Neural crest cell (in vitro differentiated cells): ENCODE measurements at places on chromosomes 16 and 17. TPM values are rescaled to one million over a fixed set of nuclear protein-coding genes. Genes with fewer than 3 reads are reported as not detected.
A peak's percentile ranks its signal among the peaks of the same experiment; 100 is the strongest.

The HS3ST6 gene
- not detected in 2 replicates for total RNA-seq

The JUP gene
- total RNA-seq: 20.6 and 23.5 TPM in 2 replicates

The MTHFSD gene
- total RNA-seq: 14.0 and 16.8 TPM in 2 replicates

The ZSCAN10 gene
- total RNA-seq: not detected in 2 replicates

The DHRS7C gene
- total RNA-seq: not detected in 2 replicates

The ARHGAP44 gene
- total RNA-seq: 5.9 and 6.5 TPM in 2 replicates

The ADORA2B gene
- total RNA-seq: 0.98 and 1.0 TPM in 2 replicates

The TNS4 gene
- not detected in 2 replicates for total RNA-seq

The SMIM36 gene
- total RNA-seq: not detected in 2 replicates

The ACSM5 gene
- total RNA-seq: not detected in 2 replicates

The SMG6 gene
- total RNA-seq: 52.6 and 57.2 TPM in 2 replicates

The TEX14 gene
- 0.21 and 0.48 TPM in 2 replicates for total RNA-seq

The CASKIN2 gene
- total RNA-seq: 42.3 and 44.5 TPM in 2 replicates

The FOXO3B gene
- total RNA-seq: 25.8 and 28.5 TPM in 2 replicates

The ANKRD40CL gene
- not detected in 2 replicates for total RNA-seq

The PERCC1 gene
- not detected in 2 replicates for total RNA-seq

The NF1 gene
- total RNA-seq: 60.6 and 62.9 TPM in 2 replicates

The ZNF469 gene
- total RNA-seq: 0.52 and 0.58 TPM in 2 replicates

The RRAD gene
- total RNA-seq: 0.20 and 0.54 TPM in 2 replicates

The RBL2 gene
- total RNA-seq: 28.6 and 29.8 TPM in 2 replicates

The MYH8 gene
- total RNA-seq: not detected in 2 replicates

GRCh38 chr17:68248891-68249290 is 1.0 kb downstream of the AMZ2 start:
- H3K4me1 ChIP-seq: peaks cover 18% of the 10 kb centered on the region
- H3K36me3 ChIP-seq: peaks cover 7% of the 10 kb centered on the region
- peaks cover 2% of the 10 kb centered on the region for H3K27me3 ChIP-seq
- no peak overlapping the region for H3K27ac ChIP-seq
- no peak for DNase-seq

DNA sequence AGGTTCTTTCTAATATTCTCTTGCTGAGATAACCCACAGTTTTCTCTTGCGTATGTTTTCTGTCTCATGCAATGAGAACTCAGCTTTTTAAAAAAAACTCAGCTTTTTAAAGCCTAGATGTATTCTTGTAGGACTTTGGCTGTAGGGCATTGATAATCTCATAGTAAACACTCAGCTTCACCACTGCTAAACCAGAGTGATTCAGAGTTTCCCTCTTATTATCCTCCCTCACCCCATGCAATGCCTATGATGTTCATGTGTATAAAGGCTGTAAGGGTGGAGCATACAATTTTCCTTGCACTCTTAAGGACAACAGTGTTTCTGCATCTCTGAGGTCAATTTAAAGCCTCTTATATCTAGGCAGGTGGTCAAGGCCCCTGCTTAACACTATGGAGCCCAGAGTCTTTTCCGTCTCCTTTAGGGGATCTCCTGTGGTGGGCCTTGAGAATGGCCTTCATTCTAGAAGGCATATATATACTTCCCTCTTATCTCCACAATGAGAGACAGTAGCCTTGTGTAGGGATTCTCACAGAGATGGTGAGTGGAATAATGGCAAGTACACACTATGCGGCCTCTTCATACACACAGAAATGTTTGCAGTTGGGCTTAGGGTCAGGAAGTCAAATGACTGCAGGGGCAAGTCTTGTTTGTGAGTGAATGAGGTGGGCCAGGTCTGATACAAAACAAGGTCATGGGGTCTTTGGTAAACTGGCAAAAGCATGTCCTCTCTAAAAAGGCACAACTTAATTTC is 279.6 kb downstream of the HS3ST3A1 start:
- H3K27ac ChIP-seq: no peak overlapping the region
- H3K4me1 ChIP-seq: peaks cover 12% of the 10 kb centered on the region
- H3K4me3 ChIP-seq: no peak overlapping the region
- no peak for DNase-seq

DNA sequence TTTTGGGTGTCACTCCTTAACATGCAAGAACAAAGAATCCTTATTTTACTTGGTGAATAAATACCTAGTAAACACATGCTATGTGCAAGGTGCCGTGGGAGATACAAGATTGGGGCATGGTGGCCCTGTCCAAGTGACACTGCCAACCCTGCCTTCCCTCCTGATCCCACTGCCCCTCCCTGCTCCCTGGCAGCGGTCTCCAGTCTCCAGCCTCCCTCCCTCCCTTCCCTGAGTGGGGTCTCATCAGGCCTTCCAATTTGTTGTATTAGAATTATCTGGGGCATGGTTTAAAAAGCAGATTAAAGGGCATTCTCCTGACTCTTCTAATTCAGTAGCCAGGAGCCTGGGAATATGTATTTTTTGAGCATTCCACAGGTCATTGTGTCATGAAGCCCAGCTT is 12.5 kb upstream of the TMED6 start:
- H3K4me3 ChIP-seq: no peak overlapping the region
- no peak for DNase-seq
- no peaks in the 10 kb centered on the region for H3K27me3 ChIP-seq
- peaks cover 15% of the 10 kb centered on the region for H3K36me3 ChIP-seq
- peak overlapping the region; percentile 59 for H3K27ac ChIP-seq

DNA sequence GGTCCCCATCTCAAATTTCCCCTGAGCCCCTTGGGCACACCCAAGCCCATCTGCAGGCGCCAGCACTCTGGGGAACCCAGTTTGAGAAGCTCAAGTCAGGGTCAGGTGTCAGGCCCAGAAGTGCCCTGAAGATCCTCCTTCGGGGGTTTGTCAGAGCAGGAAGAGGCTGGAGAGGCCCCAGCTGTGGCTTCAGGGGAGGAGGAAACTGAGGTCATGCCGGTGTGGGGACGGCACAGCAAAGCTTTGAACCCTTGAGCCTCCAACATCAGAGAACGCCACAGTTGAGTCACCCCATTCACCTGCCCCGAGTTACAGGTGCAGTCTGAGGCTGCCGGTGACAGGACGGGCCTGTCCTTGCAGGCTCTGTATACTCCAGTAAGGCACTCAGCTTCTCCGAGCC is 140.2 kb upstream of the CIBAR2 start:
- H3K27me3 ChIP-seq: peaks cover 16% of the 10 kb centered on the region
- no peak overlapping the region for H3K4me3 ChIP-seq
- no peak for DNase-seq
- no peak overlapping the region for H3K27ac ChIP-seq

- no peak for DNase-seq
- H3K4me1 ChIP-seq: peaks cover 27% of the 10 kb centered on the region
- H3K27me3 ChIP-seq: peaks cover 6% of the 10 kb centered on the region
- H3K27ac ChIP-seq: no peak overlapping the region
Observed at GRCh38 chr17:40482722-40483121, 18.7 kb downstream of the TNS4 start.

GRCh38 chr16:82432261-82432660 is 194.5 kb upstream of the CDH13 start:
- no peak overlapping the region for H3K4me3 ChIP-seq
- no peaks in the 10 kb centered on the region for H3K36me3 ChIP-seq
- H3K27me3 ChIP-seq: peaks cover 34% of the 10 kb centered on the region
- H3K27ac ChIP-seq: no peak overlapping the region
- H3K4me1 ChIP-seq: no peaks in the 10 kb centered on the region

DNA sequence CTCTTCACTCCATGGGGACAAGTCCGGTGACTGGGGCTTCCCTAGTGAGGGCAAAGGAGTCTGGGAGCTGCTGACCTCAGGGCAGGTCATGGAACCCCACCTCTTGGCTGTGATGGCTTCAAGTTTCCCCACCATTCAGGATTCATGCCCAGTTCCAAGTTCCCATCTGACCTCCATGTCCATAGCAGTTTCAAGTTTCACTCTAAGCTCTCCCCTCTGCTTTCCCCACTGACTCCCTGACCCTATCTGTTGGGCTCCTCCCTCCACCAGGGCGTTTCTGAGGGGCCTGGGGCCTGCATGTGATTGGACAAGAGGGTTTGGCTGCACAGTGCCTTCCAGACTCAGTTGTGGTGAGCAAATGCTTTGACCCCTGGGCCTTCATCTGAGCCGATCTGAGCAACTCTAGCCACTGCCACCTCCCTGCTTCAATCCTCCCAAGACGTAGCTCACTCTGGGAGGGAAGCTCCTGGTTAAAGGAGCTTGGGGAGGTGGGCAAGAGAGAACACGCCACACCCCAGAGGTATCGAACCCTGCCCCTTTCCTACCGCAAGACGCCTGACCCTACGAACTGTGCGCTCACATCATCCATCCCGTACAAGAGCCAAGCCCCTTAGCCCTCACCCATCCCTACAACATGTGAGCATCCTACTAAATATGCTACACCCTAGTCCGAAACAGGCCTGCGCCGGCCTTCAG is 8.3 kb downstream of the ZNF629 start:
- peaks cover 16% of the 10 kb centered on the region for H3K27me3 ChIP-seq
- peak overlapping the region; percentile 81 for H3K27ac ChIP-seq
- peaks cover 27% of the 10 kb centered on the region for H3K4me1 ChIP-seq
- peak overlapping the region; percentile 85 for H3K4me3 ChIP-seq

DNA sequence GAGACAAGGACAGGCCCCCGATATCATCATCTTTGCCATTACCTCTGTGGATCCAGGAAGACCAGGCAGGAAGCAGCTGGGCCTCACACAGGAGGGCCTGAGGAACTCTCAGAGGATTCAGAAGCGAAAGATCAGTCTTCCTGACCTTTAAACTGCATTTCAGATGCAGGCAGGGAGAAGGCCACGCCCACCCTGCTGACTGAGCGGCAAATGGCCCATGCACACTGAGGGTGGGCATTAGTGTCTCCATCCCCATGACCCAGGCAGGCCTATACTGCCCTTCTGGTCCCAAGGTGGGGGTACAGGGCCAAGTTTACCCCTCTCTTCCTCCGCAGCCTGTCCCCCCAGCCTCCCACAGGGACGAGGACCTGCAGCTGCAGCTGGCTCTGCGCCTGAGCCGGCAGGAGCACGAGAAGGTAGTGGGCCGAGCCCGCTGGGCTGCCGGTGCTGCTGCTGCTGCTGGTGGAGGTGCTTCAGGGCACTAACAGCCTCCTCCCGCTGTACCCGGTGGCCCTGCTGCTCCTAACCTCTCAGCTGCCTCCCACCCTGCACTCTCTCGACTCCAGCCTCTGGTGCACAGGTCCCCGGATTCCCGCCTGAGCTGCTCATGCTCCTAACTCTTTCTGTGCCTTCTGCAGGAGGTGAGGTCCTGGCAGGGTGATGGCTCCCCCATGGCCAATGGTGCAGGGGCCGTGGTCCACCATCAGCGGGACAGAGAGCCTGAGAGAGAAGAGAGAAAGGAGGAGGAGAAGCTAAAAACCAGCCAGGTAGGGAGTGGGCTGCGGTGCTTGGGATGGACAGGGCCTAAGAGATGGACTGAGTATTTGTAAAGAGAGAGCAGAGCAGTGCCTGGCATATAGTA is 6.2 kb downstream of the EPN3 start:
- peaks cover 27% of the 10 kb centered on the region for H3K4me1 ChIP-seq
- H3K27ac ChIP-seq: peak overlapping the region; percentile 84
- no peak overlapping the region for H3K4me3 ChIP-seq
- H3K27me3 ChIP-seq: peaks cover 24% of the 10 kb centered on the region

DNA sequence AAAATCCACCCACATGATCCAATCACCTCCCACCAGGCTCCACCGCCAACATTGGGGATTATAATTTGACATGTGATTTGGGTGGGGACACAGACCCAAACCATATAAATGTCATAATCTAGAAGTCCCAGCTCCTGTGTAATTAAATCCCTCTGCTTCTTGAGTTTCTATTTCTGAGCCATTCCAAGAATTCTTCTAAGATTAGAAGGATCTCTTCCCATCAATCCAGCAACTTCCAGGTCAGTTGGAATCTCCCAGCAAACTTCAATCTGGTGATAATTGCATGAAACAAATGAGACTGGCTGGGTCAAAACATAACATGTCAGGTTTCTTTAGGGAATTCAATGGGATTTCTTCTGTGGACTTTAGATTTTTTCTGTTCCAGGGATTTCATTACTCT is 127.8 kb upstream of the CDH5 start:
- no peak overlapping the region for H3K27ac ChIP-seq
- H3K27me3 ChIP-seq: peaks cover 18% of the 10 kb centered on the region
- no peaks in the 10 kb centered on the region for H3K36me3 ChIP-seq
- no peak for DNase-seq

- peaks cover 5% of the 10 kb centered on the region for H3K36me3 ChIP-seq
- no peaks in the 10 kb centered on the region for H3K4me1 ChIP-seq
- H3K27me3 ChIP-seq: no peaks in the 10 kb centered on the region
- DNase-seq: no peak
- H3K27ac ChIP-seq: no peak overlapping the region
- no peak overlapping the region for H3K4me3 ChIP-seq
Observed at GRCh38 chr16:35182043-35182677, 1722.7 kb downstream of the TP53TG3F start.

- H3K27me3 ChIP-seq: no peaks in the 10 kb centered on the region
- no peak overlapping the region for H3K27ac ChIP-seq
Observed at GRCh38 chr16:68090130-68090529, 5.0 kb downstream of the NFATC3 start.

GRCh38 chr16:3592559-3592958 is 15.4 kb upstream of the NLRC3 start:
- H3K4me3 ChIP-seq: no peak overlapping the region
- no peak overlapping the region for H3K27ac ChIP-seq
- H3K4me1 ChIP-seq: no peaks in the 10 kb centered on the region
- H3K36me3 ChIP-seq: peaks cover 13% of the 10 kb centered on the region
- DNase-seq: no peak
- no peaks in the 10 kb centered on the region for H3K27me3 ChIP-seq

GRCh38 chr17:66929591-66929990 is 34.9 kb upstream of the CACNG4 start:
- no peaks in the 10 kb centered on the region for H3K36me3 ChIP-seq
- peaks cover 13% of the 10 kb centered on the region for H3K27me3 ChIP-seq
- H3K27ac ChIP-seq: no peak overlapping the region
- DNase-seq: no peak
- H3K4me1 ChIP-seq: peaks cover 11% of the 10 kb centered on the region

GRCh38 chr16:46991729-46992704 is 18.5 kb upstream of the DNAJA2 start:
- H3K27me3 ChIP-seq: no peaks in the 10 kb centered on the region
- peaks cover 3% of the 10 kb centered on the region for H3K4me1 ChIP-seq
- H3K36me3 ChIP-seq: peaks cover 3% of the 10 kb centered on the region
- DNase-seq: no peak
- no peak overlapping the region for H3K4me3 ChIP-seq
- no peak overlapping the region for H3K27ac ChIP-seq

- H3K27me3 ChIP-seq: peaks cover 16% of the 10 kb centered on the region
- no peak overlapping the region for H3K4me3 ChIP-seq
- no peak overlapping the region for H3K27ac ChIP-seq
- H3K4me1 ChIP-seq: no peaks in the 10 kb centered on the region
- no peak for DNase-seq
Observed at GRCh38 chr17:279776-280175, 72.8 kb downstream of the RPH3AL start.

- H3K27me3 ChIP-seq: no peaks in the 10 kb centered on the region
- H3K27ac ChIP-seq: peak overlapping the region; percentile 21
- H3K4me1 ChIP-seq: peaks cover 67% of the 10 kb centered on the region
- no peaks in the 10 kb centered on the region for H3K36me3 ChIP-seq
Observed at GRCh38 chr16:73172241-73172972, 124.5 kb upstream of the ZFHX3 start.

GRCh38 chr17:8345052-8345690 is 5.5 kb downstream of the ODF4 start:
- no peaks in the 10 kb centered on the region for H3K4me1 ChIP-seq
- H3K4me3 ChIP-seq: no peak overlapping the region
- no peaks in the 10 kb centered on the region for H3K36me3 ChIP-seq
- DNase-seq: no peak

- no peak overlapping the region for H3K27ac ChIP-seq
- no peak overlapping the region for H3K4me3 ChIP-seq
- peaks cover 5% of the 10 kb centered on the region for H3K4me1 ChIP-seq
Observed at GRCh38 chr17:28735242-28735722, 6.7 kb downstream of the NEK8 start.

- no peaks in the 10 kb centered on the region for H3K36me3 ChIP-seq
- H3K4me3 ChIP-seq: peak overlapping the region; percentile 96
- peak overlapping the region; percentile 76 for H3K27ac ChIP-seq
- H3K27me3 ChIP-seq: no peaks in the 10 kb centered on the region
- DNase-seq: peak; percentile 68
- H3K4me1 ChIP-seq: peaks cover 42% of the 10 kb centered on the region
Observed at GRCh38 chr17:60391471-60392041, 377 bp downstream of the USP32 start.
